ENCODE measurements at places on chromosomes 4 and X.

DNA sequence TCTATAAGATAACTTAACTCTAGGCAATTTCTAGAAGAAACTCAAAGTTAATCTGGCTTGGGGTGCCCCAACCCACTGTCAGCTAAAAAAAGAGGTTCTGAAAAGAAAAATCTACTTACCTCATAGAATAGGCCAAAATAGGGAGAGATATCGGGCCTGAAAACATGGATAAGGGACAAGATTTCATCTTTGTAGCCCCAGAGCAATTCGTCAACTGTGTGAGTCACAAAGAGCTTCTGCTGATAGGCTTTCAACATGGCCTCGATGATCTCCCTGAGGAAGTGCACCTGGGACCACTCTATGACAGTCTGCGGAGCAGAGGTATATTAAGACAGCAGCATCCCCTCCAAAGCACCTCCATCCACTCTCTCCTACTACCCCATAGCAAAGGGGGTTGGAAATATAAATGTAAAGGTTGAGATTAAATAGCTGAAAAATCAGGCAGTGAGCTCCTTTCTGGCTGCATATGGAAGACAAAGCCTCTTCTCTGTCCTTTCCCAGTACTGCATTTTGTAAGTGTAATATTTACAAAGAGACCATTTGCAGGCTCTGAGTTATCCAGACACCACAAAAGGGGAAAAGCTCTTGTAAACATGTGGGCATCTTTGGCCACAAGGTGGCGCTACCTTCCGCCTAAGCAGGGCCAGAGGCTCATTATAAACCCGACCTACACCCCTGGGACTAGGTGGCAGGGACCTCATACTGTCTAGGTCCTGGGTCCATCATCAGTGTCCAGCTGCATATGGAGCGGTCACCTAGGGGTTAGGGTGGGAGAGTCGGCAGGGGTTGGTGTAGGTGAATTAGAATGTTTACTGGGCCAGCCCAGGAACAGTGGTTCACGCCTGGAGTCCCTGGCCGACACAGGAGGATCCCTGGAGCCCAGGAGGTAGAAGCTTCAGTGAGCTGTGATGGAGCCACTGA, 31.5 kb upstream of the NUP54 start:
- H3K4me1 ChIP-seq, result no peaks in the 10 kb centered on the region
- H3K36me3 ChIP-seq, result peaks cover 2% of the 10 kb centered on the region
- H3K27me3 ChIP-seq, result no peaks in the 10 kb centered on the region
- no peak overlapping the region for H3K27ac ChIP-seq
- H3K4me3 ChIP-seq, result no peak overlapping the region
- DNase-seq, result peak; percentile 70

DNA sequence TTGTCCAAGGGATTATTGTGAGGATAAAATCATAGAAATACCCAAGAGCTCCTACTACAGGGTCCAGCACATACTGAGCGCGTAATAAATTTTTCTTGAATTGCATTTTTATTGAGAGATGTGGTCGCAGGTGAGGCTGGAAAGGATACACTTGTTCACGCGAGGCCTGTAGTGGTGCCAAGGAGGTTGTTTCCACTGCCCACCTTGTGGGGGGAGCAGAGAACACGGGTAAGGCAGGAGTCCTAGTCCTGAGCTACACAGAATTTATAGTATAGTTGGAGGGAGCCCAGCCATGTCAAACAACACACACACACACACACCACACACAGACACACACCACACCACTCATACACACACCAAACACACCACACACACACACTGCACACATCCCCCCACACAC, 31.8 kb upstream of the CYP4V2 start:
- no peak overlapping the region for H3K4me3 ChIP-seq
- no peak for DNase-seq
- peaks cover 3% of the 10 kb centered on the region for H3K27me3 ChIP-seq
- no peak overlapping the region for H3K27ac ChIP-seq

GRCh38 chr4:20017070-20017776, 234.5 kb upstream of the SLIT2 start:
- no peak overlapping the region for H3K4me3 ChIP-seq
- no peaks in the 10 kb centered on the region for H3K4me1 ChIP-seq
- DNase-seq, result no peak
- H3K36me3 ChIP-seq, result no peaks in the 10 kb centered on the region

GRCh38 chr4:154946113-154946512, 165.0 kb downstream of the RBM46 start:
- H3K4me3 ChIP-seq, result no peak overlapping the region
- no peak overlapping the region for H3K27ac ChIP-seq
- no peaks in the 10 kb centered on the region for H3K36me3 ChIP-seq
- no peak for DNase-seq

DNA sequence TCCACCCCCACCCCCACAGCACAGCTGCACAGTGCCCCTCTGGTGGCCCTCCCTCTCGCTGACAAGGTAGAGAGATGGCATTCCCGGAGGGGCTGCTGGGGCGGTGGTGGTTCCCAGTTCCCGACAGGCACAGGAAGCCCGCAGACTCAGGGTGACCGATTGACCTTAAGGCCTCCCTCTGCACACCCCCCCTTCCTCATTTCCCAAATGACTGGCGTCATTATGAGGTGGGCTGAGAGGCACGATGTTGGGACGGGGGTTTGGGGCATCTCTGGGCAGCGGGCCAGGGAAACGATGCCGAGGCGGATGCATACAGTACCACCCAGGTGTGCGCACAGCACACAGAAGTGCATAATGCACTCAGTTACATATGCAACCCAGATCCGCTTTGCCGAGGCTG, 3.5 kb upstream of the TIMP1 start:
- H3K4me3 ChIP-seq, result no peak overlapping the region
- H3K27me3 ChIP-seq, result no peaks in the 10 kb centered on the region
- H3K36me3 ChIP-seq, result no peaks in the 10 kb centered on the region
- H3K27ac ChIP-seq, result no peak overlapping the region
- peaks cover 23% of the 10 kb centered on the region for H3K4me1 ChIP-seq

- peaks cover 7% of the 10 kb centered on the region for H3K4me1 ChIP-seq
- H3K4me3 ChIP-seq, result no peak overlapping the region
- no peak for DNase-seq
- 0 out of 2 replicates have a peak, but pooled peaks cover 1% of the 10 kb centered on the region for H3K27me3 ChIP-seq
- H3K27ac ChIP-seq, result no peak overlapping the region
These were observed 2.3 kb downstream of the TBC1D1 start for GRCh38 chr4:37893164-37893563.

- H3K4me1 ChIP-seq, result peaks cover 9% of the 10 kb centered on the region
- H3K4me3 ChIP-seq, result no peak overlapping the region
- no peak overlapping the region for H3K27ac ChIP-seq
- DNase-seq, result no peak
- H3K27me3 ChIP-seq, result no peaks in the 10 kb centered on the region
These were observed 33.6 kb upstream of the BMPR1B start for GRCh38 chr4:94724016-94724790.

GRCh38 chr4:24537025-24537424, 47.3 kb downstream of the DHX15 start:
- DNase-seq, result no peak
- H3K27me3 ChIP-seq, result no peaks in the 10 kb centered on the region
- H3K36me3 ChIP-seq, result peaks cover 17% of the 10 kb centered on the region
- H3K4me3 ChIP-seq, result no peak overlapping the region
- H3K4me1 ChIP-seq, result no peaks in the 10 kb centered on the region

- no peak overlapping the region for H3K4me3 ChIP-seq
- no peaks in the 10 kb centered on the region for H3K36me3 ChIP-seq
- H3K27ac ChIP-seq, result no peak overlapping the region
- DNase-seq, result no peak
- H3K27me3 ChIP-seq, result 0 out of 3 replicates have a peak, but pooled peaks cover 4% of the 10 kb centered on the region
These were observed 72.1 kb downstream of the ARHGEF38 start for GRCh38 chr4:105624530-105624929.

GRCh38 chr4:138671606-138672084, 343.9 kb upstream of the NOCT start:
- H3K4me3 ChIP-seq, result no peak overlapping the region
- H3K36me3 ChIP-seq, result no peaks in the 10 kb centered on the region
- H3K4me1 ChIP-seq, result peaks cover 19% of the 10 kb centered on the region
- DNase-seq, result no peak
- no peaks in the 10 kb centered on the region for H3K27me3 ChIP-seq
- no peak overlapping the region for H3K27ac ChIP-seq

GRCh38 chrX:119190831-119191230, 45.3 kb upstream of the PGRMC1 start:
- no peaks in the 10 kb centered on the region for H3K27me3 ChIP-seq
- H3K27ac ChIP-seq, result no peak overlapping the region
- H3K36me3 ChIP-seq, result no peaks in the 10 kb centered on the region
- H3K4me3 ChIP-seq, result no peak overlapping the region

DNA sequence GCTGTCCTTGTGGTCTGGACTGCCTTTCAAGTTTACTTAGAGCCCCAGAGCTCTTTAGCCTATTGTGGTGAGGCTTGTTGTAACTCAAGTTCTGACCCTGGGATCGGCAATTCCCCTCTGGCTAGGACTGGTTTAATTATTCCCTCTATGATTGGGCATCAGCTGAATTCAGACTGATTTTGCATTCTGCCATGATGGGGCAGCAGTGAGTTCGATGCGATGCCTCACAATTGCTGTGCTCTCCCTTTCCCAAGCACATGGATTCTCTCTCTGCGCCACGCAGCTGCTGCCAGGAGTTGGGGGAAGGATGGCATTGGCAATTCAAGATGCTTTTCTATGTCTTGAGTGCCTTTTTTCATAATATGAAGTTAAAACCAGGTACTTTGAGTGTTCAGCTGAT, 327.8 kb upstream of the CXorf51B start:
- no peaks in the 10 kb centered on the region for H3K27me3 ChIP-seq
- no peak overlapping the region for H3K27ac ChIP-seq
- H3K4me3 ChIP-seq, result no peak overlapping the region
- H3K36me3 ChIP-seq, result no peaks in the 10 kb centered on the region
- no peaks in the 10 kb centered on the region for H3K4me1 ChIP-seq

GRCh38 chr4:24763631-24764297, 31.6 kb upstream of the SOD3 start:
- no peak overlapping the region for H3K27ac ChIP-seq
- no peaks in the 10 kb centered on the region for H3K27me3 ChIP-seq
- H3K36me3 ChIP-seq, result no peaks in the 10 kb centered on the region
- H3K4me3 ChIP-seq, result no peak overlapping the region
- no peaks in the 10 kb centered on the region for H3K4me1 ChIP-seq

- H3K4me1 ChIP-seq, result peaks cover 61% of the 10 kb centered on the region
- no peaks in the 10 kb centered on the region for H3K36me3 ChIP-seq
- H3K4me3 ChIP-seq, result no peak overlapping the region
- no peaks in the 10 kb centered on the region for H3K27me3 ChIP-seq
These were observed 72.5 kb downstream of the ADRA2C start for GRCh38 chr4:3838437-3839380.

GRCh38 chr4:142480244-142480643, 365.9 kb downstream of the INPP4B start:
- H3K27me3 ChIP-seq, result no peaks in the 10 kb centered on the region
- no peak overlapping the region for H3K4me3 ChIP-seq
- no peak overlapping the region for H3K27ac ChIP-seq
- no peak for DNase-seq
- H3K36me3 ChIP-seq, result no peaks in the 10 kb centered on the region

- no peaks in the 10 kb centered on the region for H3K27me3 ChIP-seq
- no peaks in the 10 kb centered on the region for H3K36me3 ChIP-seq
- no peak overlapping the region for H3K4me3 ChIP-seq
- H3K4me1 ChIP-seq, result peaks cover 12% of the 10 kb centered on the region
- DNase-seq, result no peak
These were observed 58.4 kb upstream of the STS start for GRCh38 chrX:7088968-7089615.

GRCh38 chrX:107700317-107700774, 72.0 kb downstream of the PRPS1 start:
- no peaks in the 10 kb centered on the region for H3K27me3 ChIP-seq
- no peak for DNase-seq
- H3K4me3 ChIP-seq, result no peak overlapping the region
- H3K36me3 ChIP-seq, result no peaks in the 10 kb centered on the region

DNA sequence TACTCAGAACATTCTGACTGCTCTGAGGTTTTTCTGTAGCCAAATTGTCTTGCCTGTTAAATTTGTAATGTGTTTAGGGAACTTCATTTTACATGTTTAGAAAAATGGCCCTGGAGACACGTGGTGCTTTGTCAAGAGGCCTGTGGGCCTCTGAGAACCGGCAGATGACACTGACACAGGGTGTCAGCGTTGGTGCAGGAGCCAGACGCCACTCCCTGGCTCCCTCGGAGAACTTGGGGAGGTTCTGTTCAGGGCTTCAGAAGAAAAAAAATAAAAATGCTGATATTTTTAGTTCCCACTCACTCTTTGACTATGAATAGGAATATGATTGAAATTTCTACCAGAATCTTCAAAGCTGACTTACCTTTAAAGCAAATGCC, 190.9 kb upstream of the GATB start:
- H3K27me3 ChIP-seq, result no peaks in the 10 kb centered on the region
- DNase-seq, result no peak
- no peak overlapping the region for H3K27ac ChIP-seq
- no peaks in the 10 kb centered on the region for H3K36me3 ChIP-seq
- H3K4me1 ChIP-seq, result peaks cover 7% of the 10 kb centered on the region

- H3K27me3 ChIP-seq, result no peaks in the 10 kb centered on the region
- H3K36me3 ChIP-seq, result no peaks in the 10 kb centered on the region
- DNase-seq, result no peak
- H3K27ac ChIP-seq, result no peak overlapping the region
These were observed 111.4 kb upstream of the TTC29 start for GRCh38 chr4:147056940-147057610.

DNA sequence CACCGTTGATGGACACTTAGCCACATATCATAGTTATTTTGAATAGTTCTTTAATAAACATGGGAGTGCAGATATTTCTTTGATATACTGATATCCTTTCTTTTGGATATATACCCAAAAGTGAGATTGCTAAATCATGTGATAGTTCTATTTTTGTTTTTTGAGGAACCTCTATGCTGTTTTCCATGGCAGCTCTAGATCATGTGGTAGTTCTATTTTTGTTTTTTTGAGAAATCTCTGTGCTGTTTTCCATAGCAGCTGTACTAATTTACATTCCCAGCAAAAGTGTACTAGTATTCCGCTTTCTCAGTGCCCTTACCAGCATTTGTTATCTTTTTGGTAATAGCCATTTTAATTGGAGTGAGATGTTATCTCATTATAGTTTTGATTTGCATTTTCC, 3.6 kb downstream of the SH3BGRL start:
- no peaks in the 10 kb centered on the region for H3K27me3 ChIP-seq
- H3K36me3 ChIP-seq, result no peaks in the 10 kb centered on the region
- H3K4me3 ChIP-seq, result no peak overlapping the region
- no peaks in the 10 kb centered on the region for H3K4me1 ChIP-seq
- DNase-seq, result no peak

DNA sequence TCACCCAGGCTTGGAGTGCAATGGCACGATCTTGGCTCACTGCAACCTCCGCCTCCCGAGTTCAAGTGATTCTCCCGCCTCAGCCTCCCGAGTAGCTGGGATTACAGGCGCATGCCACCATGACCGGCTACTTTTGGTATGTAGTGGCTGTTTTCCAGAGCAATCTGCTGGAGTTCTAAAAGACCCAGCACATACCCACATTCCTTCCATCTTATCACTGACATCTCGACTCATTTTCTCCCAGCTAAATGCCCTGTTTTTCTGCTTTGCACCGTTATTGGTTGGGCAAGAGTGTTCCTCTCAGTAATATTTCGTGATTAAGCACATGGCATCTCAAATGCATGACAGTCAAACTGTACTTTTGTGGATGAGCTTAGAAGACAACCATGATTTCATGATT, 53.7 kb downstream of the PRKX start:
- no peaks in the 10 kb centered on the region for H3K36me3 ChIP-seq
- no peaks in the 10 kb centered on the region for H3K4me1 ChIP-seq
- H3K27me3 ChIP-seq, result no peaks in the 10 kb centered on the region
